MCF 10A (cell line): ENCODE measurements at places on chromosomes 12 and 14. TPM values are rescaled to one million over a fixed set of nuclear protein-coding genes. Genes with fewer than 3 reads are reported as not detected.

CD69 gene
- not detected in 2 replicates for total RNA-seq

- no peaks in the 10 kb centered on the region for H3K36me3 ChIP-seq
- no peak overlapping the region for H3K27ac ChIP-seq
- no peaks in the 10 kb centered on the region for H3K27me3 ChIP-seq
- no peak overlapping the region for H3K4me3 ChIP-seq
Observed at GRCh38 chr12:106110626-106111300, 28.0 kb downstream of the NUAK1 start.

GRCh38 chr12:119208626-119209061 lies 29.9 kb downstream of the HSPB8 start:
- peak; percentile 22 for DNase-seq
- no peaks in the 10 kb centered on the region for H3K27me3 ChIP-seq
- no peak overlapping the region for H3K4me3 ChIP-seq
- peaks cover 6% of the 10 kb centered on the region for H3K36me3 ChIP-seq
- no peaks in the 10 kb centered on the region for H3K4me1 ChIP-seq

- no peaks in the 10 kb centered on the region for H3K4me1 ChIP-seq
- peaks cover 7% of the 10 kb centered on the region for H3K36me3 ChIP-seq
- H3K4me3 ChIP-seq = no peak overlapping the region
Observed at GRCh38 chr12:123934829-123935228, 37.8 kb downstream of the CCDC92 start.

GRCh38 chr14:39302124-39302810 lies 68.6 kb downstream of the MIA2 start:
- peaks cover 6% of the 10 kb centered on the region for H3K4me1 ChIP-seq
- DNase-seq = no peak
- H3K27ac ChIP-seq = no peak overlapping the region

- no peaks in the 10 kb centered on the region for H3K27me3 ChIP-seq
- H3K4me1 ChIP-seq = peaks cover 17% of the 10 kb centered on the region
- H3K4me3 ChIP-seq = no peak overlapping the region
- no peak for DNase-seq
- H3K36me3 ChIP-seq = no peaks in the 10 kb centered on the region
- no peak overlapping the region for H3K27ac ChIP-seq
Observed at GRCh38 chr12:89892436-89892835, 183.8 kb upstream of the ATP2B1 start.

DPPA3 gene
- total RNA-seq = not detected in 2 replicates

- H3K4me1 ChIP-seq = peaks cover 13% of the 10 kb centered on the region
- no peak within 1 kb of the TSS for H3K4me3 ChIP-seq
- no peaks in the 10 kb centered on the region for H3K36me3 ChIP-seq
Observed at GRCh38 chr12:122174155-122174845, at the start of gene IL31. Gene IL31 (minus strand): TSS chr12:122174221. CDS start chr12:122174172, 49 bp downstream.
